ENCODE measurements at places on chromosomes 13 and 19.
A peak's percentile ranks its signal among the peaks of the same experiment; 100 is the strongest.

- no peak for DNase-seq
Observed at GRCh38 chr19:42068756-42069571, 1.0 kb downstream of the GRIK5 start.

DNA sequence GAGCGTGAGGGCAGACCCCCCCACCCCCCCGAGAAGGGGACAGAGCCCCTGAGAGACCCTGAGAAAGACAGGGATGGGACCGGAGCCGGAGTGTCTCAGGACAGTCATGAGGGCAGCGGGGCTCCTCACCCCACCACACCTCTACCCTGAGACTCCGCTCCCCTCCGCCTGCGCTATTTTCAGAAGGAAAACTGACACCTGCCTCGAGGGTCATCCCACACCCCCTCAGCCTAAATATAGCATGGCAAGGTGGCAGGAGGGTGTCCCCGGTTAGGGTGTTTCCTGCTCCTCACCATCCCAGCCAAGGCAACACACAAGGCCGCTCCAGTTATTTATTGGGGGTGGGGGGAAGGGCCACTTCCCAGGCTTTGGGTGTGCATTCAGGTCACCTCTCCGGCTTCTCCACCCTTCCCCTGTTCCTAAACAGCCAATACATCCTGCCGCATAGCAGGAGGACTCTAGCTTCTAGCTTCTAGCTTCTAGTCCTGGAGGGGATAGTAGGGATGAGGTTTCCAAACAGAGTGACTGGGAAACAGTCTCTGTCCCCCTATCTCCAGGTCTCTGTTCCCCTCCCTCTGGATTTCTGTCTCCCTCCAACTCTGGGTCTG lies 1.4 kb upstream of the NTF4 start:
- DNase-seq: no peak

DNA sequence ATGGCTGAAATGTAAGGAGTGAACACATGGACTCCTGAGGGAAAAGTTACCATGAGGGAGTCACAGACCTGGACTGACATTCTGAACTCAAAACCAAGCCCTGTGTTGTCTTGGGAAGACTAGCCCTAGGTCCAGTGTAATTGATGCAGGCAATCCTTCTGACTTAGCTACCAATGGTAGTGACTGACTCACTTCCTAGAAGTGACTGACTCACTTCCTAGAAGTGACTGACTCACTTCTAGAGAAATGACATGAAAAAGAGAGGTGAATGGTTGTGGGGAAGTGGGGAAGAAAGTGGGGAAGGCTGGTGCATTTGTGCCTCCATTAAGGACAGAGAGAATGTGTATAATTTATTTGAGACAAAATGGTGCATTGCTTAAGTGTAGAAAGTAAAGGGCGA lies 49.9 kb downstream of the EDNRB start:
- no peak for DNase-seq

GRCh38 chr13:74306496-74306895 lies 172.3 kb upstream of the KLF12 start:
- DNase-seq: peak; percentile 87

DNA sequence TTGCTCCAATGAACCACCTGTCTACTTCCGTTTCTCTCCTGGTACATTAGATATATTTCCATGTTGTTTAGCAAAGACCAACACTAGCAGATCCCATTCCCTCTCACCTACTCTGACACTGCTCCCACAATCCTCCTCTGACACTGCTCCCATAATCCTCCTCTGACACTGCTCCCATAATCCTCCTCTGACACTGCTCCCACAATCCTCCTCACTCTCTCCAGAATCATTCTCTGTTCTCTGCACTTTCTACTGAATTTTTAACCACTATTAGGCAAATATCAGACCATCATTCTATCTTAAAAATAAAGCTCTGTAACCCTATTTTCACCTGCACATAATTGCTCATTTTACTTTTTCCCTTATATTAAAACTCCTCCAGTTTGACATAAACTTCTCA lies 578.5 kb upstream of the PCDH20 start:
- DNase-seq: no peak
